ENCODE measurements at places on chromosomes 4 and X.

GRCh38 chr4:123319639-123320038 is 77.0 kb upstream of the SPRY1 start:
- DNase-seq, result no peak

DNA sequence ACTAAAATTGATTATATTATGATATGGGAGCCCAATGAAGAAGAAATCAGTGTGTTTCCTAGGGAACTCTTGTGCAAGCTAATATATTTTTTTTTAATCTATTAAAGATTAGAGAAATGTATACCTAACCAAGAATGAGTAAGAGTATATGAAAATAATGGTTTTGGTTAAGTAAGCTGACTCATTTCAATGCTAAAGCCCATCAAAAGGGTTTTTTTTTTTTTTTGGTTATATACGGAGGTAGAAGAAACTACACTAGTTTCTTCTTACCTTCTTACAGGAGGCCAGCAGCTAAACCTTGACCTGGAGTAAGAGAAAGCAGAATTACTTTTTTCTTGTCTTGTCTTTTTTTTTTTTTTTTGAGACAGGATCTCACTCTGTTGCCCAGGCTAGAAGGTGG is 27.5 kb downstream of the RUFY3 start:
- no peak for DNase-seq

DNA sequence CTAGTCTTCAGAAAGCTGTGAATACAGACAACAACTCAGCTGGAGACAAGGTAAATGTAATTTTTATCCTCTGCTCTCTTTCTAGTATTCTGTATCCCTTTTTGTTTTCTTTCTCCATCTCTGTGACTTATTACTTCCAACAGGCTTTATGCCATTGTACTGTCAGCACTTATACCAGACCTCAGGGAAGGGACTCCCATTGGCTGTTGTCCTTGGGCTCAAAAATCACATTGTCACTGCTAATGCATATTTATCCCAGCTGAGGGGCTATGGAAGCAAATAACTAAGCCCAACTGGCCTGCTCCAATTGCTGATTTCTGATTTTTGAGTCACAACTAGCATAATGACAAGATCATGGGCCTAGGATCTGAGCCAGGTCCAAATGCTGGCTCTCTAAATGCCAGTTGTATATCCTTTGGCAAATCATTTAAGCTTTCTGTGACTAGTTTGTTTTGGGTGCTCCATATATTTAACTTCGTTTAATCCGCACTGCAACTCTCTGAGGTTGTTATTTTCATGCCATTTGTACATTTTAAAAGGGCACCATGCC is 395.1 kb upstream of the GNPDA2 start:
- no peak for DNase-seq

- no peak for DNase-seq
These were observed 10.8 kb downstream of the CTBP1 start for GRCh38 chr4:1237981-1238675.

DNA sequence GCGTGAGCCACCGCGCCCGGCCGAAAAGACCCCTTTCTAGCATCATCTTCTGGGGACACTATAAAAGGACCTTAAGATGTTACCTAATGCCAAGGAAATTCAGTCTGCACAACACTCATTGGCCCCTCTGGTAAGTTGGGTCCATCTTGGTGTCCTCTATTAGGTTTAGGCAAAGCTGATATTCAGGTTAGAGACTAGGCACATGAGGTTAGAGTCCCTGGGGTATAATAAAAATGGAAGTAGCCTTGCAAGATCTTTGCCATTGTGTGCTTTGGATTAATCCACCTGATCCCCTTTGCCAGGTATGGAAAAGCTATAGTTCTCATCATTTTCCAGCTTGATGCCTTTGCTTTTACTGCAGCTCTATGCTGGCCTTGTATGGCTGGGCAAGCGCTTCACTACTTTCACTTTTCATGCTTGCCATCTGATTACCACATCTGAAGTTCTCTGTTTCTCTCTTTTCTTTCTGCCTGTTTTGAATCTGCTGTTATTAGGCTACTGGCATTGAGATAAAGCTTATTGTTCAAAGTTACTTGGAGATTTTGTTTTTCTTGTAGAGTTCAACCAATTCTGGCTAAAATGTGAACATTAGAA is 5.4 kb upstream of the ADH4 start:
- no peak for DNase-seq

DNA sequence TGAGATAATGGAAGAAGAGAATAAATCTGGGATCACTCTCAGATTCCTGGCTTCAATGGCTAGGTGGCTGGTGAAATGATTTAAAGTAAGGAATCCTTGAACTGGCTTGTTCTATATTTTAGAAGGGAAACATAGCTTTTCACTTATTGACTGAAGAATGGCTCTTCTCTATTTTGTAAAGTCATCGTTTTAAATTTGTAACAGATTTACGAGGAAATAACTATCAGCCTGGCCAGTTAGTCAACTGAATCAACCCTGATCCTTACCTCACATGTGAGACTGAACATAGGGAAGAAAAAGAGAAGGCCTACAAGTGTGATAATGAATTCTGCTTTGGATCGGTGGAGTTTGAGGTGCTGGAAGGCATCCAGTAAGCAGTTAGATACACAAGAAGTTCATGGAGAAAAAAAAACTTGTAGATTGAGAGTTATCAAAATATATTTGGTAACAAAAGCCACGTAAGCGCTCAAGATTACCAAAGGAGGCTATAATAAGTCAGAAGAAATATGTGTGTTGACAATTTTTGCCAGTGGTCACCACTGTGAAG is 12.0 kb downstream of the AREG start:
- no peak for DNase-seq

DNA sequence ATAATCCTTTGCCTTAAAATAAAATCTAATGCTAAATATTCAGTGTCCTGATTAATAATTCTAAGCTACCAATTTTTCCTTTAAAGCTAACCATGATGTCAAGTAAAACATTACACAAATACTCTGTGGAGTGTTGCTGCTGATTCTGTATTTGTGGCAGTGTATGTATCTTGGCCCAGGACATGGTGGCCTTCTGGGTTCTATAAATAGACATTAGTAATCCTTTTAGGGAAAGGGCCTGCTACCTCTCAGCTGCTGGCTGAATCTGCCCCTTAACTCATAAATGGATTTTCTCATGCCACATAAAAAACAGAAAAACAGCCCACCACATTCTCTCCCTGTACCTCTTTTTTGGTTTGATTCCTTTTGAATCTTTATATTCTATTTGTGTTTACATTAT is 1.2 kb upstream of the XK start:
- DNase-seq, result no peak

DNA sequence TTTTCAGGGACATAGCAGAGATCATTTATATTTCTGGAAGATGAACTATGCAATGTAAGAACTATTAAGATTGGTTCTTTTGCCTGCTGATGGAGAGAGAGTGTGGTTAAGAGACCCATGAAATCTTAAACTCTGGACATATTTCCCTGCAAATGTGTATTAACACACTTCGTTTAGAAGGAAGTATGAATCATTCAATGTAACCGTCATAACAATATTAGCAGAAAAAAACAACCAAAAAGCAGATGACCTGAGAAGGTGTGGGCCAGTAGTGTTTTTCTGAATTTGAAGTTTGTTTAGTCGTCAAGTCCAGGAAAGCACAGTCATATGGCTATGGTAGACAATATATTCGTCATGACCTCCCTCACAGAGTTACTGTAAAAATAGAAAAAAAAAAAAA is 2.5 kb upstream of the TMPRSS11D start:
- DNase-seq, result no peak

GRCh38 chr4:110073053-110073845 is 125.2 kb downstream of the ELOVL6 start:
- no peak for DNase-seq

DNA sequence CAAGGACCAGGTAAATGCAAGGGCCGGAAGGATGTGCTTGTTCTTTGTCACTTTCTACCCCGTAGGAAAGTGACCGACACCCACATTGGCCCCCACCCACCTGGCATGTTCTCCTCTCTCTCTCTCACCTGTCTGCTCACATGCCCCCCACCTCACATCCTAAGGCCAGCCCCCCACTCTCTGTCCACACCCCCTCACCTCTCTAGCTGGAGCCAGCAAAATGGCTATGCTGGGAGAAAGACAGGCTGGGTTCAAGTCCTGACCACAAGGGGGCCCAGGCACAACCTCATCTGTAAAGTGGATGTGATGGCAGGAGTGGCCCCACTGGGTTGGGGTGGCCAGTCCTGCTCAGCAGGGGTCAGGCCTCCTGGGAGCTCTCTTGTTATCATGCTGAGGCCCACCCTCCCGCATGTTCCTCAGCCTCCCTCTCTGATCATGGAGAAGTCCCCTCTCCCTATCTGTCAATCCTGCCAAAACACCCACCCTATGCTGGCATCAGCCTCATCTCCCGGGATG is 1.7 kb upstream of the PPP2R2C start:
- peak; percentile 59 for DNase-seq

- no peak for DNase-seq
These were observed 5.3 kb downstream of the FBXW7 start for GRCh38 chr4:152530600-152530999.

DNA sequence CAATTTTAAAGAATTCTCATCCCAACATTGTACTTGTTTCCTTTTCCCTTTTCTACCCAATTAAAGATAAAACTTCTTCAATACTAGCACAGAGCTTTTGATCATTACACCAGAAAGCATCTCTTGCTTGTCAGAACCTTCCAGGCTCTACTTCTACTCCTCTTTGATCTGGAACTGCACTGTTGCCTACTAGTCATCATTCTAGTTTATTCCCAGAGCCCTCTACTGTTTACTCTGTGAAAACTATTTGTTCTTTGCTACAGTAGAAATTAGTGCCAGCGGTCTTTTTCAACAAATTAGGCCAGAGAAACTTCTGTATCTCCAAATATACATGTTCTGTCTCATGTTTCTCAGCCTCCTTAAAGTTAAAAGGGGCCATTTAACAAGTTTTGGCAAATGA is 46.8 kb upstream of the TMPRSS11F start:
- DNase-seq, result no peak

GRCh38 chr4:10164877-10165283 is 48.3 kb upstream of the WDR1 start:
- DNase-seq, result peak; percentile 48

DNA sequence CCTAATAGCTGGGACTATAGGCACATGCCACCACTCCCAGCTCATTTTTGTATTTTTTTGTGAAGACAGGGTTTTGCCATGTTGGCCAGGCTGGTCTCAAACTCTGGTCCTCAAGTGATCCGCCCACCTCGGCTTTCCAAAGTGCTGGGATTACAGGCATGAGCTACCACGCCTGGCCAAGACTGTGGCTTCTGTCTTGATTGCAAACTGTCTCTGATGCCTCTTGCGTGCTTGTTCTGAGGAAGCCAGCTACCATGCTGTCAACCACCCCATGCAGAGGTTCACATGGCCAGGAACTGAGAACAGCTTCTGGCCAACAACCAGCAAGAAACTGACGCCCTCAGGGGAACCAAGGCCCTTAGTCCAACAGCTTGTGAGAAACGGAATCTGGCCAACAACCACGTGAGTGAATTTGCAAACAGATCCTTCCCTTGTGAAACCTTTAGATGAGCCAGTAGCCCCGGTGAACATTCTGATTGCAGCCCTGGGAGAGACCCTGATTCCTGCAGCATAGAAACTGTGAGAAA is 71.2 kb downstream of the SUPT20HL2 start:
- no peak for DNase-seq

DNA sequence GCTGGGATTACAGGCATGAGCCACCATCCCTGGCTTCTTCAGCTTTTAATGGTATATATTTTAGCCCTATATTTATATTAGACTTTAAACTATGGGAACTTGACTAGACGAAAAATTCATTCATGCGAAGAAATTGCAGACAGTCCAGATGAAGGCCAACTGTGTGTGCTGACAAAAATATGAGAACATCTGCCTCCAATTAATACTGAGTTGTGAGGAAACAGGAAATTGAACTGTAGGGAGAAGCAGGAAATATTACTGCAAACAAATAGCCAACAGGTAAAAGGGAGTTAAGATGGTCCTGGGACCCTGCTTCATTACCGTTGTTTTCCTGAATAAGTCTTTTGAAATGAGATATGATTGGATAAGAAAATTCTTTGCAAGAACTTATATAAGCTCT is 26.3 kb downstream of the MGARP start:
- DNase-seq, result no peak

- DNase-seq, result no peak
These were observed 434.3 kb upstream of the FAT1 start for GRCh38 chr4:187158003-187158402.

DNA sequence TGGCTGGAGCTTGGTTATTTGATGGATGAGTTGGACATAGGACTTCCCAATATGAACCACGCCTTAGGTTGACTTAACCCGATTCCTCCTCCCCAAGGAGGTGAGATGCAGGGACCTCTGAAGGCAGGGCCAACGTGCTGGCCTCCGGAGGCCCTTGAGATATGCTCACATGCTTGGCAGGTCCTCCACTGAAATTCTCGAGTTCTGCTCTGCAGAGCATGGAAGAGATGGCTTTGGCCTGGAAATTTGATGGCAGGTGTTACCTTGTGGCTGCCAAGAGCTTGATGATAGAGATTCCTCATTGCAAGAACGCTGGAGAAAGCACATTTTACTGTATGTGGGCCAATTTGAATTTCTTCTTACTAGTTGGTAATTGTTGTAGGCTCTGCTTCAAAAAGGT is 117.4 kb upstream of the LIMCH1 start:
- no peak for DNase-seq

DNA sequence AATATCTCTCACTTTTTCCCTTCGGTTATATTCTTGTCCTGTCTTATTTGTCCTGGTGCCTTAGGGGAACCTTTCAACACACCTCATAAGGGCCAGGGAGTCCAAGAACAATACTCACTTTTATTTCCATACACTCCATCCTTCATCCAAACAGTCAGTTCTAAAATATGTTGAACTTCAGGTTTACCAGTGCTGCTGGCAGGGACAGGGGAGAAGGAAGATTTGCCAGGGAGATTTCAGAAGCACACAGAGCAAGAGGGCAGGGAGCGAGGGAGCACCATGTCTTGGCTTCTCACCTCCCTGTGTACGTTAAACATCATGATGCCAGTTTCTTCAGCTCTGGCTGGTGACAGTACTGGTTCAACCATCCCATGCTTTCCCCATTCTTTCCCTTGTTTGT is 631.1 kb upstream of the FAT1 start:
- DNase-seq, result no peak

GRCh38 chr4:113827285-113827684 is 65.7 kb upstream of the CAMK2D start:
- no peak for DNase-seq

DNA sequence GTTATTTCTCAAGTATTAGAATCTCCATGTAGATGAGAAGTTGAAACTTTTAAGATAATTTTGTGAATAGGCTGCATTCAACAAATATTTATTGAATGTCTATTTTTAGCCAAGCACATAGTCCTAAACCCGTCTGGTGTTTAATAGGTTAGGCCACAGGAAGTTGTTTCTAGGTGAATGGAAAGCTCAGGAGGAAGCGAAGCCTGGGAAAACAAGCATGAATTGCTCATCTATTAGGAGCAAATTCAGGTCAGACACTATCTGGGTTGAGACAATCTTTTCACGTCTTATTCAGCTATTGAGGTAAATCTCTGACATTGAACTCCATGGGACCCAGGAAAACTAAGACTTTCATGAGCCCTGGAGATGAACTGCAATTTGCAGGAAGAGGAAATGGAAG is 43.1 kb upstream of the FREM3 start:
- DNase-seq, result no peak

DNA sequence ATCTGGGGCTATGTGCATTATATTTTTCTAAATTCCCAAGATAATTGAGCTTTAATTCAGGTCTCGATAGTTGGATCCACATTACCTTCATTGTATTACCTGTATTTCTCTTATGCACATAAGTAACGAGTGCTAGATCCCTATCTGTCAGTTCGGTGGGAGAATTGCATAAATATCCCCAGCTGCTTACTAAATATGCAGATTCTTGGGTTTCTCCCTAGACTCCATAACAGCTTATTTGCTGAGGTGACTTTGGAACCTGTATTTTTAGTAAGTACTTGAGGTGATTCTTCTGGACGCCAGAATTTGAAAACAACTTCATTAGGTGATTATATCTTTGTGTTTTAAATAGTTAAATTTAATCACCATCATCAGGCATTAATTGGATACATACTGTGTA is 15.0 kb downstream of the UGT8 start:
- no peak for DNase-seq

All from HEK293T (cell line).